Stimulated activated CD8-positive, alpha-beta memory T cell treated with anti-CD3 and anti-CD28 coated beads, Interleukin-7, amount 100 ng/mL, for 1 hour (primary cell): ENCODE measurements at places on chromosomes 1 and 21.

DNA sequence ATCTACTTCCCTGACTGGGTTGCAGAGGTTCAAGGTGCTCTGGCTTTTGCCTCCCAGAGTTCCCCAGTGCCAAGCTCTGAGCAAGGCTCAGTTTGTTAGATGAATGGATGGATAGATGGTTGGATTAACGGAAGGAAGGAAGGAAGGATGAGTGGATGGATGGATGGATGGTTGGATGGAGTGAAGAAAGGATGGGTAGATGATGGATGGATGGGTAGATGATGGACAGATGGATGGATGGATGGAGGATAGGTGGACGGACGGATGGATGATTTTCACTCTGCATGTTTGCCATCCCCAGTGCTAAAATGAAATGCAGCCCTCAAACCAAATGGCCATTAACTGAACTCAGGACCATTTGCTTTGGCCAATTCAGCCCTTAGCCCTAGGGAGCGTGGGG, 27.4 kb upstream of the TENT5C start:
- no peak for DNase-seq

GRCh38 chr21:35081861-35082260, 32.8 kb upstream of the RUNX1 start:
- DNase-seq, result no peak

- no peak for DNase-seq
Measured at GRCh38 chr1:107559881-107560280, 405.1 kb downstream of the VAV3 start.

GRCh38 chr1:213051881-213052202, 801 bp downstream of the RPS6KC1 start:
- DNase-seq, result no peak

DNA sequence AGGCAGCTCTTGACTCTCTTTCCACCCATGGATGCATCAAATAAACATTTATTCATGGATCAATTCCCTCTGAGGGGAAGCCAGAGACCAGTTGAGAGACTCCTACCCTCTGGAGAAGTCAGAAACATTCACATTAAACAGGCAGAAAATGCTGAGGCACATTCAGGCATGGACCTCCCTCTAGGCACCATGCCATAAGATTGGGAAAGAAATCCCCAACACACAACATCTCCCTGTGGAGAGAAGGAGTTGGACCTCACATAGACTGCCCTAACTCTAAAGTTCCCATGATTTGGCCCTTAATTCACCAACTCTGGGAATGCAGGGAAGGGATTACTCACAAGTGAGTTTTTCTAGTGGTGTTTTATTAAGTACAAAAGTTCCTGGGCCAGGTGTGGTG, 415.3 kb upstream of the C1orf87 start:
- no peak for DNase-seq

GRCh38 chr1:84936116-84936810, 43.3 kb upstream of the LPAR3 start:
- DNase-seq, result no peak

DNA sequence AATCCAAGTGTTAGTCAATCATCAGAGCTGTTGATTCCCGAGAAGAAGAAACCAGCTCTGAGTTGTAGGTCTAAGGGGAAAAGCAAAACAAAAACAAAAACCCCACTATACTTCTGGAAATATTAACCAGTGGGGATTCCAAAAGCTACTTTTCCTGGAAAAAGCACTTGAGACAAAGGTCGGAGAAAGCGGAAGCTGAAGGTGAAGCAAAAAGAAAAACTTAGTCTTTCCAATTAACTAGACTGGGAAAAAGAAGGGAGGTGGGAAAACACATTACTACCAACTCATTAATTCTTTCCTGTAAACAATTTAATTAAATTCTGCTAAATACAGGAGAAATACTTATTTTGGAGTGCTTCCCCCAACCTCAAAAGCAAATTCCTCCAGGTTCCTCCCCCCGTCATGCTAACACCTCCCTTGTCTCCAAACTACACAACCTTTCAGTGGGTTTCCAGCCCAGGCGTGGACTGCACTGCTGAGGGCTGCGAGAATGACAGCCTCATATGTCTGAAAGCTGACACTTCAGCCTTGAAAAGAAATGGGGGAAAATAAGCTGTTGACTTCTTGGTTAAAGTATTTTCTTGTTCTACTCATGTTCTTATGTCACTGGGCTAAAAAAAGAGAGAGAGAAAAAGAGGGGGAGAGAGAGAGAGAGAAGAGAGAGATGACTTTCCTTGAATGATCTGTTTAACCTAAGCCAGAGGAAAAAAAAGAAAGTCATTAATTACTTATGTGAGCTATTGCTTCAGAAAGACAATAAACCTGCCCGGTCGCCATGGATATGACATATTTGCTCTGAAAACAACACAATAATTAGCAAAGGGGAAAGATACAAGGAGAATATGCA, 5.1 kb downstream of the CASZ1 start:
- DNase-seq, result no peak

DNA sequence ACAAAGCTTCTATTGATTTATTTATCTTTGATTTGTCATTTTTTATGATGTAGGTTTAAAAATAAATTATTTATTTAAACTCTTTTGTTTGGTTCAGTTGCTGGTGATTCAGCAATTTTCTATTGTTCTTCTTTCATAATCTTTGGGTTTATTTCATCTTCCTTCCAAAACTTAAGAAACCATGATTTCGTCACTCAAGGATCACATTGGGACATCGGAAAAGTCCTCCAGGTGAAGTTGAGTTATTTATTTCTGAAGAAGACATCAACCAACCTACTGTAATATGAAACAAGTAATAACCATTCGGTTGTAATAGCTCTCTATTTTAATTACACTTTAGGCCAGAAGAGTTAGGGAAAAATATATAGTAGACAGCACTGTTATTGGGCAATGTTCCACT, 23.0 kb upstream of the WLS start:
- DNase-seq, result no peak

GRCh38 chr21:14657241-14658008, 111.3 kb upstream of the SAMSN1 start:
- DNase-seq, result no peak

DNA sequence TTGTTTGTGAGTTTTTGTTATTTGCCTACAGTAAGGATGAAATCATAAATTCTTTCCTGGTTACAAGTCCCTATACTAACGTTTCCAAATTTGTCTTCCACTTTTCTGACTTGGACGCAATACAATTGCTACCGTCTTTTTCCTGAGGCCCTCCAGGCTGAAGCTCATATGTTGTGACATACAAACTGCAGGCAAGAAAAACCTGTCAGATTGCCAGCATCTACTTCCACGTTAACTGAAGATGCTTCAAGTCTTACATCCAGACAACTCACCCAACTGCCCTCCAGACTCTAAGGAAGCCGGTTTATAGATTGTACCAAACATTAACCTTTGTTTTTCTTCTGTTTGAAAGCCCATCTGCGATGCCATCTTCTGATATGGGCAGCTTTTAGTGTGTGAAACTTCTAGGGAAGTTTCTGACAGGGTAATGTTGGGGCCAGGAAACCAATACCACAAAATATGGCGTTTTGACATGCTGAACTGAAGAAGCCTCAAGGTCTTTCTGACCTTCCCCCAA, 21.4 kb upstream of the RNF11 start:
- no peak for DNase-seq

GRCh38 chr1:213684454-213684853, 303.3 kb upstream of the PROX1 start:
- no peak for DNase-seq

- no peak for DNase-seq
Measured at GRCh38 chr21:35681946-35682345, 378.4 kb downstream of the SETD4 start.

GRCh38 chr1:99768524-99769245, 2.2 kb upstream of the FRRS1 start:
- DNase-seq, result no peak

DNA sequence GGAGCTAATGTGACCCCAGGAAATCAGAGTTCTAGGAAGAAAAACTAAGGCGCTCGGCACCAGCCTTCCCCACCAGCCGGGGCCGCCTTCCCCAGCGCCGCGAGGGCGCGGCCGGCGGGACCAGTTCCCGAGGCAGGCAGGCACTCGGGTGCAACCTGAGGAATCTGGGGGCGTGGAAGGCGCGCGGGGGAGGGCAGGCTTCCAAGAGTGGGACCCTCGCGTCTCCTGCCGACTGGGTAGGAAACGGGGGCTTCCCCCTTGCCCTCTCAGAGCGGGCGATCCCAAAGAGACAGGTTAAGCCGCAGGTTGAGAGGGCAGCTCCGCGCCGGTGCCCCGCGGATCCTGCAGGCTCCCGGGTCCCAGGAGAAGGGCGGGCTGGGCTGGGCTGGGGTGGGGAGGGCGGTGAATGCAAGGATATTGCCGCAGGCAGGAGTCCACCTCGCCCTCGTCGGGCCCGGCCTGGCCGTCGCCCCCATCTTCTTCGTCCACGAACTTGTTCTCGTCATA, 431 bp downstream of the ARPC5 start:
- no peak for DNase-seq

DNA sequence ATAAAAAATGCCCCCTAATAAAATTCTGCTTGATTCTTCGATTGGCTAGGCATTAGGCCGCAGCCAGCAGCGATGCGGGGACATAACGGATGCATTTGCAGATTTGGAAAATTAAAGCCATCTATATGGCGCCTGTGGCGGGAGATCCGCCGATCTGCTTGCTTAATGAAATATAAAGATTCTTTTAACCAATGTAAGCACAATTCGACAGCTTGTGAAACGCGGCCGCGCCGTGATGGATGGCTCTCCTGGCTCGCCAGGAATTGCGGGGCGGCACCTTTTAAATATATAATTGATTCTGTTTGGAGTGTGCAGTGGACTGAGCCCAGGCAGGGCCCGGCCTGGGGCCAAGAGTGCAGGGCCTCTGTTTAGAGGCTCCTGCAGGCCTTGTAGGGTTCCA, 8.0 kb downstream of the DMBX1 start:
- no peak for DNase-seq

DNA sequence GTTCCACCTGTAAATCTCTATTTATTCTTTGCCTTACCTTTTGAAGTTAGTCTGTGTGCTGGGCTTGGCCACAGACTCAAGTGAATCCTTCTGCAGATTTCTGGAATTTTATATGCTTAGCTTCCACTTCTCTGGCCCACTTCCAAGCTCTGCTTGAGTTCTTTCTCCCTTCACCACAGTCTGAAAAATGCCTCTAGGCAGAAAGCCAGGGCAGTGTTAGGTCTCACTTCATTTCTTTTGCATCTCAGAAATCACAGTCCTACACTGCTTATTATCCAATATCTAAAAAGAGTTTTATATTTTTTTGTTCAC, 48.9 kb downstream of the INKA2 start:
- DNase-seq, result no peak

DNA sequence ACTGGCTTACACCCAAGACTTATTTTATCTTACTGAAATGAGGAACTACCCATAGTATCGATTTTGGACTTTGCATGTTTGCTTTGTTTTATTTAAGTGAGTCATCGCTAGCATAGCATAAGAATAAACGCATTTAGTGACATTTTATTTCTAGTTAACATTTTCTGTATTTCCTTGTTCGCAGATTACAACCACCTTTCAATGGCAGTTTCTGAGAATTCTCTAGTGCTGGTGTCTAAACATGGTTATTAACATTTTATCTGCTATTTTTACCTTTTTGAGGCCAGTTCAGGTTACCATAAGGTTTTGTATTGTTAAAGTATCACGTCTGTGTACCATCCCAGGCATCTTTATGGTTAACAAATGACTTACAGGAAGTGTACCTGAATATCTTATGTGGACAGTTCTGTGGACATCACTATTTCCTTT, 24.5 kb downstream of the EEIG2 start:
- DNase-seq, result no peak

DNA sequence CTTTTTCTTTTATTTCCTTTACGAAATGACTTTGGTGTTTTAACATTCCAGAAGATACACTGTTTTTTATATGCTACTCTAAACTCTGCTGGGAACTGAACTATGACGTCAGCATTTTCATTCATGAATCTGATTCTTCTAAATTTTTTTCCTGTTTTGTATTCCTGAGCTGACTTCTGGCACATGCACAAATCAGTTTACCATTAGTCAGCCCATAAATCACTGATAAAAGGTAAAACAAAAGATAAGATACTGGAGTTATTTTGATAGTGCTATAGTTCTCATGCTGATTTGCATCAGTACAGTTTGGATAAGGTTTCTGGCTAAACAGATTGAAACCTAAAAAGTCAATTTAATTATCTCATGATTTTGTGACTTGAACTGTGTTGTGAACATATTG, 10.4 kb downstream of the CAMTA1 start:
- no peak for DNase-seq

- DNase-seq, result no peak
Measured at GRCh38 chr1:101902199-101902598, 94.5 kb downstream of the OLFM3 start.

GRCh38 chr1:34824817-34825454, 32.1 kb downstream of the GJA4 start:
- no peak for DNase-seq

DNA sequence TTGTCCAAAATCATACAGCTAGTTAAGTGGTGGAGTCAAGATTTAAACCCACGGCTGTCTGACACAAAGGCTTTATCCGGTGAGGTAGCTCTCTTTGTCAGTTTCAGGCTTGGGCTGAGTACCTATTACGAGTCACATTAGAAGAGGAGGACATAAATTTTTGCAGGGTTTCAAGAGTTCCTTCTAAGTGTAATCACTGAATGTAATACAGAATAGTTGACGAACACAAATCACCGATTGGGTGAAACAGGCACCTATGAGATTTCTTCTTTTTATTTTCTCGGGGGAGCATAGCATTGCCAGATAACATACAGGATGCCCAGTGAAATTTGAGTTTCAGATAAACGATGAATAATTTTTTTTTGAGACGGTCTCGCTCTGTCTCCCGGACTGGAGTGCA, 847 bp downstream of the PSMD4 start:
- DNase-seq, result no peak

DNA sequence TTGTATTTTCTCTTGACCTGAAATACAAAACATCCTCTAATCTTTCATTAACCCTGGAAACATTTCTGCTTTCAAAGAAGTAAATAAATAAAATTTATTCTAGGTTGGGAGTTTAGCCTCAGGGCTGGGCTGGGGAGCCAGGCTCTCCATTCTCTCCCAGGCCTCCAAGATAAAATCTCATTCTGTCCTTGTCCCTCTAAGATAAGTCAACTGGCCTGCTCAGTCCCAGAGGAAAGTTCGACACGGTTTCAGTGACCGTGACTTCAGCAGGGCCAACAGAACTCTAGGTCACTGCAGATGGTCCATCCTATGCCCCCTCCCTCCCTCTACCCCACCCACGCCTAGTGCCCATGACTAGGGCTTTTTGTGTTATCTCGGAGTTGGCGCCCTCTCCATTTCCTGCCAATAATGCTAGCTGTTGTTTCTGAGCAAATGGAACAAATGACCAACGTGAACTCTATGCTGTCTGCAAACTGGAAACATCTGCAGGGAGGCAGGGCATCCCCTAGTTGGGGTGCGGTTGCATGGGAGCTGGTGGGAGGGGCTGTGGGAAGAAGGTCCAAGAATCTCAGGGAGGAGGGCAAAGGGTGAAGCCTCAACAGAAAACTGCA, 10.1 kb upstream of the ADORA3 start:
- no peak for DNase-seq

- DNase-seq, result no peak
Measured at GRCh38 chr1:190478149-190479049, 735 bp upstream of the BRINP3 start.

DNA sequence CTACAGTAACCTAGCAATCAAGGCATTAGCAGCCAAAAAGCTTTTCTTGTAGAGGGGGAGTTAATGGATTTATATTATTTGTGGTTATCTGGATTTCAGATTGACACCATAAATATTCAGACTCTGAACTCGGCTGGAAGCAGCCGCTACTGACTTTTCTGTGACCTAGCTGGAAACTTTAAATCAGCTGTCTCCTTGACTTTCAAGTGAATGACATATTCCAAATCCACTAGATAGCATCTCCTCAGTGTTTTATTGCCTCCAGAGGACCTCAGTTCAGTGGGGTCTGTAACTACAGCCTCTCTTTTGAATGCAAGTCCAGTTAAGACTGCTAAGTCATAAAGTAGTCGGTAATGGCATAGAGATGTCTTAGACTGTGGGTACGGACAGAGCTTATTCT, 448.5 kb downstream of the NUF2 start:
- DNase-seq, result no peak
